ENCODE measurements at places on chromosomes 5 and 9. TPM values are rescaled to one million over a fixed set of nuclear protein-coding genes. Genes with fewer than 3 reads are reported as not detected.

GRCh38 chr5:177098120-177098469, 11.4 kb downstream of the FGFR4 start:
- no peak for DNase-seq

DNA sequence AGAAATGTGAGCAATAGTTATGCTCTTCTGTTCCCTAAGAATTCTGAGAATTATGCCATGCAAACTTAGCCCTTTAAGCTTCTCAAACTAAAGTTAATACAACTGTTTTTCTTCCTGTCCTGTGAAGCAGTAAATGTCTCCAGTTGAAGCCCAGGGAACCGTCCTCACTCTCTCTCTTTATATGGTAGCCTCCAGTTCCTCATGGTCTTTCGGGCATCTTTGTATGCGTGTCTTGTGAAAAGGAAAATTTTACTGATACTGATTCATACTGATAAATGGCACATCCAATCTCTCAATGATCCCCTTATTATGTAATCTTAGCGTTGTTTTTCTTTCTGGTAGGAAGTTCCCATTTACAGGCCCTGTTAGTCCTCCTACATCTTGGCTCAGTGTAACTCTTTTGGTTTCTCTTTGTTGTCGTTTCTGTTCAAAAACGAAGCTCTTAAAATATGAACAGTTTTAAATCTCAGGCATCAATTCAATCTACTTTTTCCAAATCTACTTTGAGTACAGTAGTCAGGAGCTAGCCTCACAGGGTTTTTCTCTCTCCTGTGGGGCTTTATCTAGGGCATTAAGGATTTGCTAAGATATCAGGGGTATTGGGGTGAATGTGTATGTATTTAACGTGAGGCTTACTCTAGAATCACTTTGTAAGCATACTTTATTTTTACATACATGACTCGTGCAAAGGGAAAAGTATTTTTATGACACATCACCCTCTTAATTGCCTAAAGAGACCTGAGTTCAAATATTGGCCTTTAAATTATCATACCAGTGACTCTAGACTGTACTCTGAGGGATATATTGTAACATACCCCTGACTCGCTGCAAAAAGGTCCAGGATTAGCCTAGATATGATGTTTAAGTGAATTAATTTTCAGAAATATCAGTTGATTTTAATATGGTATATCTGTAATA, 258.0 kb downstream of the NR3C1 start:
- no peak for DNase-seq

DNA sequence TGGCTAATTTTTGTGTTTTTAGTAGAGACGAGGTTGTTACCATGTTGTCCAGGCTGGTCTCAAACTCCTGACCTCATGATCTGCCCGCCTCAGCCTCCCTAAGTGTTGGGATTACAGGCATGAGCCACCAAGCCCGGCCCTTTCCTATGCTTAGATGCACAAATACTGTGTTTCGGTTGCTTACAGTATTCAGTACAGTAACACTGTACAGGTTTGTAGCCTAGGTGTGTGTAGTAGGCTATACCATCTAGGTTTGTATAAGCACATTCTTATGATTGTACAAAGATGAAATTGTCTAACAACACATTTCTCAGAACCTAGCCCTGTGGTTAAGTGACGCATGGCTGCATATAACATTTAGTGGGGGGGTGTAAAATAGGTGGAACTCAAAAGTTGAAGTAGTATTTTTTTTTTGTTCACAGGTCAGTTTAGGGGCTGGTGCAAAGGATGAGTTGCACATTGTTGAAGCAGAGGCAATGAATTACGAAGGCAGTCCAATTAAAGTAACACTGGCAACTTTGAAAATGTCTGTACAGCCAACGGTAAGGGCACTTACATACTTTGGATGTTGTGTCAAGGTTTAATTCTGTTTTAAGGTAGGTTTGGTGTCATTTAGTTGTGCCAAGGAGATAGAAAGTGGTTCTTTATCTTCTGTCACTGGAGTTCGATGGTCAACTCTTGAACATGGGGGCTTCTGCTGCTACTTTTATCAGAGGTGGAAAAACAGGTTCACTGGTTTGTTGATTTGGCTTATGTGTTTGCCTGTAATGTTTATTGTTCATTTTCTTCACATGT, 3.4 kb downstream of the NPM1 start:
- no peak for DNase-seq

GRCh38 chr5:5141625-5142525, 1.7 kb downstream of the ADAMTS16 start:
- no peak for DNase-seq

DNA sequence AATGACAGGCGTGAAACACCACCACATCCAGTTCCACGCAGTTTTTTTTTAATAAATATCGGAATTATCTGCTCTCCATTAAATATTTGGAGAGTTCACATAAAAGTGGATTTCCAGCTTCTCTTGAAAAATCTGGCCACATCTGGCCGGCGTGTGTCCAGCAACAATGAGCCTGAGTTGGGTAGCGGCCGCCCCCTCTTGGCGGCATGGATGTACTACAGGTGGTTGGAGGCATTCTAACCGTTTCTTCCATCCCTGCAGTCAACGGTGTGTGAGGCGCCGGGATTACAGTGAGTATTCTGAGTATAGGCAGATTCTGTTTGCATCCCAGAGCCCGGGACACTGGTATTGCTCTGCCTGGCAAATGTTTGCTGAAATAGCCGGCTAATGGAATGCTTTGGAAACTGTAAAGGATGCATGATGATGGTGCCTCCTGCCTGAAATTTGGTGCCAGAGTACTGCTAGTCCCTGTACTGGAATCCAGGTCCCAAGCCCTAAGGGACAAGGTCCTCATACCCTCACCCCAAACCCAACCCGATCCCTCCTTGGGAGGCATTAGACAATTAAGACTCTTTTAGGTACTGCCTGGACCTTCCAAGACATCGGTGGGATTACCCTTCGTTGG, 13.6 kb upstream of the GM2A start:
- DNase-seq = no peak

DNA sequence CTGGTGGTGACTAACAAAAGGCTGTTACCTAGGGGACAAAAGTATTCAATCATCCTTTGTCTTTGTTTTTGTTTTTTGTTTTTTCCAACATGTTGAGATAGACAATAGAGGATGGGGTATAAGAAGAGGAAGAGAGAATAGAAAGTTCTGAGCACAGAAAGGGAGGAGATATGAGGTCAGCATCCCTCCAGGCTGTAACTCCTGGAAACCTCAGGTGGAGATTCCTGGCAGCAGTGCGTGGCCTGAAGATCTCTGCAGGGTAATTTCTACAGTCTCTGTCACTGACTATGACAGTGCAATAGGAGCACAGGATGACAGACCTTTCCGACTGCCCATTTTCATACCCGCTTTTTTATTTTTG, 112.1 kb downstream of the ADRB2 start:
- no peak for DNase-seq

DNA sequence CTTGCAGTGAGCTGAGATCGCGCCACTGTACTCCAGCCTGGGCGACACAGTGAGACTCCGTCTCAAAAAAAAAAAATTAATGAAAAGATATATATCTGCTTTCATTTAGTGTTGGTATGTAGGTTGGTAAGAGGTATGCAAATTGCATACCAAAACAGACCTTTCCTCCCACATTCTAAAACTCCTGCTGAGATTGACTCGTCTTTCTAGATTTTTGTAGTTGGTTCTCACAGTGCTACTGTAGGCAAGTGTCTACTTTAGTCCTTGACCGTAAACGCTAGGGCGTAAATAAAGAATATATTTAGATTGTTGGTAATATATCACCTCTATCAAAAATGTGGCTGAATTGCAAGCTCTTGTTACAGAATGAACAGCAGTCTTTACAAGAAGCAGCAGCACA, 445.9 kb downstream of the CHSY3 start:
- no peak for DNase-seq

DNA sequence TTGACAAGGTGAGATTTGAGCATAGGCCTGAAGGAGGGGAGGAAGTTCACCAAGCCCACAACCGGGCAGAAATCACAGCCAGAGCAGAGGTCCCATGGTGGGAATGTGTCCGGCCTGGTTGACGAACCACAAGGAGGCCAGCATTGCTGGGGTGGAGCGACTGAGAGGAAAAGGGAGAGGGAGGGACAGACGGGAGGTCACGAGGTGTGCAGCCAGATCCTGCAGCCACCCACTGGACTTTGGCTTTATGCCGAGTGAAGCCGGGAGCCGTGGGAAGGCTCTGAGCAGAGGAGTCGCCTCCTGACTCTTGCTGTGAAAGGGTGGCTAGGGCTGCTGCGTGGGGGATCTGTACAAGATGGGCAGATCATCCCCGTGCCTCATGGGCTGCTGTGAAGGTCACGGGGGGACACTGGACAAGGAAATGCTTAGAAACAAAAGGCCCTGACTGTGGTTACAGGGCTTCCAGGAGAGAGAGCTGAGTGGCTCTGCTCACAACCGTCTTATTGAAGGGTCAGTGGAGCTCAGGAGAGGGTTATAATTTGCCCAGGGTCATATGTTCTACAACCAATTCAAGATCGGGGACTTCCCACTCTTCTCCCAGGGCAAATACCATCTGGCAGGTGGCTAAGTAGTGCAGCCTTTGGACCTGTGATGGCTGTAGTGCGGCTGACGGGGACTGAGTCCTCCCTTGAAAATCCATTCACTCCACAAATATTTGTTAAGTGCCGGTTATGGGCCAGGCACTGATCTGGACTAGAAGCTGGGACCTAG, 15.6 kb upstream of the CD74 start:
- no peak for DNase-seq

- no peak for DNase-seq
These were observed 14.1 kb upstream of the INIP start for GRCh38 chr9:112731971-112732370.

DNA sequence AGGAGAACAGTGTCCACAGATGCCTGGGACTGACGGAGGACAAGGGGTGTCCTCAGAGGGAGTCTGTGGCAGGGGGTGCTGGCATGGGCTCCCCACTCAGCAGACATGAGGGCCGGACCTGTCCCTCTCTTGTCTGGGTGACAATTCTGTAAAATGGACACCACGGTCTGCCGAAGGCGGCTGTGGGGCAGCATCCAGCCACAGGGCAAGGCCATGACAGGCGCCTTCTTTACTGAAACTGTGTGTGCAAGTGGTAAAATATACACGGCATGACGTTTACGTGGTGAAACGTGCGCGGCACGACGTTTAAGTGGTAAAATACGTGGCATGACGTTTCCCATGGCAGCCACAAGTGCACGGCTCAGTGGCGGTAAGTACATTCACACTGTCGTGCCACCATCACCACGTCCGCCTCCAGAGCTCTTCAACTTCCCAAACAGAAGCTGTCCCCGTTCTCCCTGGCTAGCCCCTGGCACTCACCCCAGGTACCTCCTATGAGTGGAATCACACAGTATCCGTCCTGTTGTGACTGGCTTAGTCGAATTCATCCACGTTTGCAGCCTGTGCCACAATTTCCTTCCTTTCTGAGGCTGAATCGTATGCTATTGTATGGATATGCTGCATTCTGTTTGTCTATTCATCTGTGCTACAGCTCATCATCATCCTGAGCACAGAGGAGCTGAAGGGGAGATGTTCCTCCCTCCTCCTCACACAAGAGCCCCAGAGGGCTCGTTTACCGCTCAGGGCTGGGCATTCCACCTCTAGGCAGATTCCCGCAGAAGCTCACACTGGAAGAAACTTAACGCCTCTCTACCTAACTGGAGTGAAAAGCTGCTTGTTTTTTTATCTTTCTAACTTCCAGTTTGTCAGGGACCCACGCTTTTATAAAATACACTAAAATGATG, 52.5 kb downstream of the COL23A1 start:
- no peak for DNase-seq

- DNase-seq = no peak
These were observed 15.6 kb downstream of the IRF1 start for GRCh38 chr5:132474881-132475496.

The HTR4 gene
- 0.29 TPM for total RNA-seq

The UGT3A2 gene
- total RNA-seq = 0.86 TPM
